WERI-Rb-1 (cell line): ENCODE measurements at places on chromosomes 3 and 15.

- DNase-seq, result peak; percentile 80
Measured at GRCh38 chr15:72682772-72683171, 3.2 kb downstream of the HIGD2B start.

GRCh38 chr3:5376761-5377160 lies 189.3 kb downstream of the EDEM1 start:
- DNase-seq, result no peak

- peak; percentile 59 for DNase-seq
Measured at GRCh38 chr3:12990781-12991480, 82.3 kb downstream of the IQSEC1 start.

GRCh38 chr3:189529468-189529867 lies 101.7 kb upstream of the TP63 start:
- DNase-seq, result no peak

DNA sequence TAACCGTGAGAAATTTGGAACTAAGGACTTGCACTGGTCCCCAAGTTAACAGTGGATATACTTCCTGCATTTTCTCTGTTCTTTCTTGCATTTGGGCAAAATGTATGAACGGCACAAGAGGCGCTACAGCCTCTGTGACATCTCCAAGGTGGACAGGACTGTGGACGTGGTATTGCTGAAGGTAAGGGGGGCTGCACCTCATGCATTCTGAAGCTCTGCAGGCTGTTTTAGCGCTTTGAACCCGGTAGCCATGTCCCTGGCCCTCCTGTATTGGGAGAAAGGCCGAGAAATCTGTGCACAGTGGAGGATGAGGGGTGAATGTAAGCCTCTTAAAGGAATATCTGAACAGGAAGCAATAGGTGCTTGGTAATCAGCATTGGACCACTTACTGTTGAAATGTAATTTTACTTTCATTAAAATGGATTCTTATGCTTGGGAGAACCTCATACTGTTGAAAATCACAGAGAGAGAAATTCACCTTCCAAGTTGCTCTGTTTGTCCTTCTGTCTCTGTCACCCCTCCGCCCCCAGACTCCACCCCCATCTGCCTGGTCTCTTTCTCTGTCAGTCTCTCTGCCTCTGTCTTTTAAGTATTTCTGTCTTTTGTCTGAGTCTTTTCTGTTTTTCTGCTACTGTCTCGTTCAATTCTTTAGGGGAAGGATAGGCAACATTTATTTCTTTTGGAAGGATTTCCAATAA lies 174.6 kb downstream of the KLHL25 start:
- DNase-seq, result no peak

DNA sequence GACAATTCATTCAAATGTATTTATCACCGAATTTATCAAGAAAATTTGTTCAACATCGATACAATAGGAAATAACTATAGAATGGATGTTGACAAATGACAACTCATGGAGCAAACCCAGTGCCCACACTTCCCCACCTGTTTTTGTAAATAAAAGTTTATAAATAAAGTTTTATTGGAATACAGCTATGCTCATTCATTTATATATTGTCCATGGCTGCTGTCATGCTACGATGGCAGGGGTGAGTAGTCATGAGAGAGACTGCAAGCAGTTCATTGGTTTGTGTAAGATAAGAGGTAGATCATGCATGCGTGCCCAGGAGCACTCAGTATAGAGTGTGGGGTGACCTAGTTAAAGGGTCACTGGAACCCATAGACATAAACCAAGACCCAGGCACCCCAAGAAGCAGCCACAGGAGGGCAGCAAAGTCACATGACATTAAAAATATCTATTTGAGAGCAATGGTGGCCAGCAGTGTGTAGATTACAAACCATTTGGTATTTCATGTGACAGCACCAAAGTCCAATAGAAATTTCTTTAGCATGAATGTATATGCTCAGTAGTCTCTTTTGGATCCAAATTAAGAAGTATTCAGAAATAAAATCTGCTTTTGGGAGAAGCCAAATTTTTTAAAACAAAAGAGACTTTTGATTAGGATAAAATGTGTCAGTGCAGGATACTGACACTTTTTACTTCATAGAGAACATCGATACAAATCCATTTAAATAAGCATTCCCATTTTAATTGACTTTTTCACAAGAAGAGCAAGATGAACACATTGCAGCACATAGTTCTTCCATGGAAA lies 794.8 kb downstream of the MCTP2 start:
- peak; percentile 42 for DNase-seq

- no peak for DNase-seq
Measured at GRCh38 chr15:64233299-64233698, 70.5 kb upstream of the PPIB start.

GRCh38 chr15:70741677-70742293 lies 21.6 kb downstream of the UACA start:
- DNase-seq, result no peak

GRCh38 chr15:70078578-70079417 lies 18.9 kb downstream of the TLE3 start:
- no peak for DNase-seq

DNA sequence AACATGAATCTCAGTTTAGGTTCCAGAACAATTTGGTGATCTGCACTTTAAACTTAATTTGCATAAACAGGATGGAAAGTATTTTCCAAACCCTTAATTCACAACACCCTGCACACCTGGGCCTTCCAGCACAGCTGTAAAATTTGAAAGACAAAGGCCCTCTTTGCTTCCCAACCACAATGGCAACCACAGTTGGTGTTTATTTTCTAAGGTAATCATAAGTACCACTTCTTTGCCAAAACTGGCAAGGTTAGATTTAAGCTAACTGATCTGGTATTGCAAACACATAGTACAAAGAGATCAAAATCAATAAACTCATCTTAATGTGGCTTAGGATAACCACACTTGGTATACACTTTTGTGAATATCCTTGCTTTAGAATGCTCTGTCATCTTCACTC lies 4.1 kb downstream of the LRIG1 start:
- no peak for DNase-seq

- DNase-seq, result no peak
Measured at GRCh38 chr3:63724987-63725386, 72.5 kb downstream of the SNTN start.

DNA sequence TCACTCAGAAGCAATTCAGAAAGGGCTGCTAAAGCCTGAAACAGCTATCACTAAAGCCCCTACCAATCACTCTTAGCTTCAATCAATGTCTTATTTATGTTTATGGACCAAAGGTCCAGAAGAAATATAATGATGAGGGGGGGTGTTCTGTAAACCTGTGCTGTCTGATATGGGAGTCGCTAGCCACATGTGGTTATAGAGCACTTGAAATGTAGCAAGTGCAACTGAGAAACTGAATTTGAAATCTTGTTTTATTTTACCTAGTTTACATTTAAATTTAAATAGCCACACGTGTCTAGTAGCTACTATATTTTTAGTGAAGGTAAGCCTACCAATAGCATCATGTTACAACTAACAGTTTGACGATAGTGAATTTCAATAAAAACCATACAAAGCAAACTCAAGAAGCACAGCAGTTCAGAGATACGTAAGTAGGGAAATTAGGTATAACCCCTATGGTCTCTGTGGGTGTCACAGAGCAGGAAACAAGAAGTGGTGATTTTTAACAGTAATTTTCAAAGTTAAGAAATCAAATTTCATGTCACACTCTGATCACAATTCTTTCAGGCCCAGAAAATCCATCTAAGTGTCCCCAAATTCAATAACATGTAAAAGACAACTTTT lies 3.6 kb downstream of the POU1F1 start:
- no peak for DNase-seq

GRCh38 chr3:12302564-12302963 lies 13.7 kb downstream of the PPARG start:
- no peak for DNase-seq

GRCh38 chr3:179829401-179829800 lies 176.6 kb downstream of the USP13 start:
- DNase-seq, result no peak
